Activated B cell treated with CpG ODN at 0.5 μM for 24 hours (primary cell): ENCODE measurements at places on chromosomes 5 and 9. TPM values are rescaled to one million over a fixed set of nuclear protein-coding genes. Genes with fewer than 3 reads are reported as not detected.

Gene PDZD2
- 0.12 and 0.38 TPM in 2 replicates for total RNA-seq

Gene MED7
- total RNA-seq = 14.0 and 16.1 TPM in 2 replicates

Gene ZNF354C
- total RNA-seq = 6.3 and 7.1 TPM in 2 replicates

Gene GCNT1
- total RNA-seq = 9.2 and 10.6 TPM in 2 replicates

Gene SPATA31D4
- not detected in 2 replicates for total RNA-seq

Gene DAB2IP
- 0.75 and 0.78 TPM in 2 replicates for total RNA-seq
